ENCODE measurements at places on chromosomes 3 and 15. TPM values are rescaled to one million over a fixed set of nuclear protein-coding genes. Genes with fewer than 3 reads are reported as not detected.

The TBC1D5 gene
- total RNA-seq: 33.2 TPM

The FGF12 gene
- total RNA-seq: 0.98 TPM

The PLSCR5 gene
- total RNA-seq: not detected

The LHFPL4 gene
- total RNA-seq: not detected

The FAM174B gene
- 2.8 TPM for total RNA-seq

The KLHL40 gene
- total RNA-seq: not detected

The CHSY1 gene
- total RNA-seq: 21.8 TPM

The BDH1 gene
- total RNA-seq: 24.4 TPM

The PCSK6 gene
- 0.13 TPM for total RNA-seq

The EPHB1 gene
- 0.49 TPM for total RNA-seq

The FGF7 gene
- not detected for total RNA-seq

The SLC22A13 gene
- total RNA-seq: 0.16 TPM

Data from mesangial cell (primary cell).